ENCODE measurements at places on chromosomes 13 and 19. TPM values are rescaled to one million over a fixed set of nuclear protein-coding genes. Genes with fewer than 3 reads are reported as not detected.

DNA sequence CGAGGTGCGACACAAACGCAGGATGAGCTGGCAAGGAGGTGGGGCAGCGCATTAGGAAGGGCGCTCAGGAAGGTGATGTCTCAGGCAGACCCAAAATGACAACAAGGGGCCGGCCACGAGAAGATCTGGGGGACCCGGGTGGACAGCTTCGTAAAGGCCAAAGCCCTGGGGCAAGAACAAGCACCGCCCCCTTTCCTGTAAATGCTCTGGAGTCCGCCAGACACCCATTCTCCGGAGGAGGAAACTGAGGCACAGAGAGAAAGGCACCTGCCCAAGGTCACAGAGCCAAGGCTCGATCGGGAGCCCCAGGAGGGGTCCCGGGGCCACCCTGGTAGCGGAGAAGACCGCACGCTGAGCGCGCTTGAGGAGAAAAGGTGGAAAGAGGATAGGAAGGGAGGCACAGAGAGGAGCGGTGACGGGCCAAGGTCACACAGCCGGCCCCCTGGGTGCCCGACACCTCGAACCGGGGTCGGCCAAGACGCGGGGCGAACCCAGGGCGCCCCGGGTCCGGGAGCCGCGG lies 571 bp downstream of the SAFB2 start:
- DNase-seq, result peak; percentile 38

GRCh38 chr13:28432816-28433560 lies 61.9 kb downstream of the FLT1 start:
- DNase-seq, result no peak

- no peak for DNase-seq
Measured at GRCh38 chr13:43583321-43583720, 203.5 kb downstream of the ENOX1 start.

Gene GPR4
- polyA plus RNA-seq, result 0.10 TPM

GRCh38 chr13:93425411-93425810 lies 198.8 kb downstream of the GPC6 start:
- no peak for DNase-seq

DNA sequence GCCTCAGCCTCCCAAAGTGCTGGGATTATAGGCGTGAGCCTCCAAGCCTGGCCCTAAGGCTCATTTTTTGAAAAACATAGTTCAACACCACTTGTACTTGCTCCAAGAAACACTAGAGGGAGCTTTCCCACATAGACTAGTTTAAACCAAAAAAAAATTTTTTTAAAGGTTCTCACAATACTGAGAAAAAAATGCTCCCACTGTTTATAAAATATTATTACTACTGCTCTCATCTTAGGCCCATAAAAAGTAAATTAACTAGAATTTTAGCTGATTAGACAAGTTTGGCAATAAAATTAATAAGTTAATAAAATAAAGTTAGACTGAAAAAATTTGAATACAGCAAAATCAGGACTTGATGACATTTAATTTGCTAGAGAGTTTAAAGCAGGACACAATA lies 109.5 kb downstream of the TBC1D4 start:
- DNase-seq, result peak; percentile 62

Measured in hepatocyte (in vitro differentiated cells).